ENCODE measurements at places on chromosomes 12 and 14. TPM values are rescaled to one million over a fixed set of nuclear protein-coding genes. Genes with fewer than 3 reads are reported as not detected.
A peak's percentile ranks its signal among the peaks of the same experiment; 100 is the strongest.

The GUCY2C gene
- total RNA-seq = not detected

The CLEC4E gene
- 5.6 TPM for total RNA-seq

The KLHL33 gene
- 1.3 TPM for total RNA-seq

- DNase-seq = no peak
Measured at GRCh38 chr12:31736472-31736871, 7.7 kb upstream of the AMN1 start.

DNA sequence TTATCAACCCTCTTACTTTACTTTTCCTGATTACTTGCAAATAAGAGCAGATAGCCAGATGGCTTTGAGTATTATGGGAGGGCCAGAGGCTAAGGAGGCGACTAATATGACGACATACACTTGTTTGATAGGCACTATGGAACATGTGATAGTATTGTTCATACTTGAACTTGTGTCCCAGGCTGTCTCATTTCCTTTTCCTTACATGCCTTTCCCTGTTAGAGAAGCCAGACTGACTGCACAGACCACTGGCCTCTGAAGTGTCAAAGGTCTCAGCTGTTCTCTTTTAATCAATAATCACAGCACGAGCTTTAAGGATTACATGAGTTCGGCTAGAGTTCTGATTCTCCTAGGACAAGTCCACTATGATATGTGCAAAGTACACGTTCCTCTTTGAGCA, 326.0 kb downstream of the PRKD1 start:
- DNase-seq = no peak

- no peak for DNase-seq
Measured at GRCh38 chr12:18718462-18718861, 19.4 kb downstream of the PLCZ1 start.

GRCh38 chr12:129825316-129825715, 78.5 kb downstream of the TMEM132D start:
- DNase-seq = no peak

DNA sequence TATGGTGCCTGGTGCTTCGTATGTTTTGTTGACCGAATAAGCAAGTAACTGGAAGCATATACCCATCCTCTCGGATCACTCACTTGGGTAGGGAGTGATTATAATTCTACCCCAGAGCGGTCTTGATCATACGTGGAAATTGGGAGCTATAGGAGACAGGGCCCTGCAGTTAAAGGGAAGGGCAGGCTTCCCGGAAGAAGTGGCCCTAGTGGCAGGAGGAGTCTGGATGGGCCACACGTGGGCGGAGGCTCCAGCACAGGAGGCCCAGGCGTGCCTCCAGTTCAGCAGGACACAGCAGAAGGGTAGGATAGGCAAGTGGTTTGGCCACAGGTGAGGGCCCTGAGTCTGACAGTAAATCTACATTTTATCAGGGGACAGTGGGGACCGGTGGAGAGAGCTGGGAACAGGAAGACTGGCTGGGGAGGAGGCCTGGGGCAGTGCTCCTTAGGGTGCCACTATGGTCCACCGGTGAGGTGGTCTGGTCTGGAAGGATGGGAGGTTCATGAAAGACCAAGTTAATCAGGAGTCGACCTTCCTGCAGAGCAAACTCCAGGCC, 23.5 kb upstream of the YY1 start:
- DNase-seq = no peak

GRCh38 chr12:115700081-115700480, 577.4 kb downstream of the MED13L start:
- no peak for DNase-seq

- DNase-seq = no peak
Measured at GRCh38 chr14:89409961-89410360, 7.1 kb downstream of the FOXN3 start.

GRCh38 chr12:19778172-19778571, 338.9 kb downstream of the AEBP2 start:
- DNase-seq = no peak

- no peak for DNase-seq
Measured at GRCh38 chr14:93549595-93549994, 118.9 kb downstream of the UNC79 start.

The GNB3 gene
- 13.7 TPM for total RNA-seq

- DNase-seq = no peak
Measured at GRCh38 chr12:20050221-20050620, 318.1 kb upstream of the PDE3A start.

DNA sequence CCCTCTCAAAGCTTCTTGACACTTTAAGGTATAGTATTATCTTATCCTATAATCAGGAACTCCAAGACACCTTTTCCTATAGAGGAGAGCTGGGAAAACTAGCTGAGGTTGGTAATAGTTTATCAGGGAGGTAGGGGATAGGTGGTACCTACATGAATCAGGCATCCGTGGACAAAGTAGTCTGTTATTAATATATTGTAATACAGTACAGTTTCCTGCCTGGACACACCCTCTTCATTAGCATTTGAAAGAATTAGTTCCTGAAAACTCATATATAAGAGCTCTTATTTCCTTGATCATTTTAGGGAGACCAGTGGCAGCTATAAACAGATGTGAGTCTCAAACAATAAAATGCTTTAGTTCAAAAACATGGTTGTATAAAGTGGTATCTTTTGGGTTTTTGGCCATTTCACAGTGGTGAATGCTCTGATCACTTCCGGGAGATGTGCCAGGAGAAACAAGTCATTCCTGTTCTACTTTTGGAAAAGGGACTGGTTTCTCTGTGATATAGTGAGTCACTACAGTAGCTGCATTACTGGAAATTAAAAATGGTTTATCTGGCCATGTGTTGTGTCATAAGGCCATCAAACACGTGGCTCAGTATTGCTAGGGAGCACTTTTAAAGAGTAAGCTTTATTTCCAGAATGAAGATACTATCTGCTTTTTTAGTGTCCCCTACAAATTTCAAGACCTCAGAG, 98.1 kb downstream of the KLRB1 start:
- DNase-seq = no peak

The MIP gene
- not detected for total RNA-seq

The ZFYVE1 gene
- 14.2 TPM for total RNA-seq

- no peak for DNase-seq
Measured at GRCh38 chr12:30755395-30755762, 628 bp upstream of the CAPRIN2 start.

The LMNTD1 gene
- not detected for total RNA-seq

GRCh38 chr12:131621701-131622421, 89.0 kb upstream of the SFSWAP start:
- DNase-seq = no peak

The ABCC9 gene
- total RNA-seq = 157 TPM

DNA sequence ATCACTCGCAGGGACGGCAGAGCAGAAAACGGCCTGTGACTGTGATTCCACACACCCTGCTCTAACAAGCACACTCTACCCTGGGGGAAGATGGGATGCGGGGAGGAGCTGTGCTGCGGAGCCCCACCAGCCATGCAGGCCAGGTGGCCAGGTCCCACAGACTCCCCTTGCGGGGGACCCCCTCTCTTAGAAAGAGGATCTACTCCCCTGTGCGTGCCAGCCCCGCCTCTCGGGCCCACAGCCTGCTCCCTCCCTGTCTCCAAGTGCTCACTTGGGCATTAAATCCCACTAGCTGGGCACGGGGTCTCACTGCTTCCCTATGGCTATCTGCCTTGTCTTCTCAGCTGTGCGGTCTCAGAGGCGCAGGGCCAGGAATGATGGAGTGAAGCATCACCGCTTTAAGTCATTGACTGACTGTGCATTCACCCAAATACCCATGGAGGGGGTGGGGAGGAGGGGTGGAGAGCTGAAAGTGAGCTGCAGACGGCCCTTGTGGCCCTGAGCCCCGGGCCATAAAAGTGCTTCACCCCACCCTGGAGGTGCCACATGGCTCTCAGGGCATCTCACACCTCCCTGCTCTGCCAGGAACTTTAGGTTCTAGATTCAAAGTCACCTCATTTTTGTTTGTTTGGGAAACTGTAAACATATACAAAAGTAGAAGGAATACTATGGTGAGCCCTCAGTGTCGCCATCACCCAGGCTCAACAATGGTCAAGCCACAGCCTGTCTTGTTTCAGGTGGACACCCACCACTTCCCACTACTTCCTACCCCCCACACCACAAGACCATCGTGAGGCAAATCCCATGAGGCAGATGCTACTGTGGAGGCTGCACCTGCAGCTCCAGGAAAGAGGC, 9.4 kb downstream of the STX2 start:
- DNase-seq = no peak

DNA sequence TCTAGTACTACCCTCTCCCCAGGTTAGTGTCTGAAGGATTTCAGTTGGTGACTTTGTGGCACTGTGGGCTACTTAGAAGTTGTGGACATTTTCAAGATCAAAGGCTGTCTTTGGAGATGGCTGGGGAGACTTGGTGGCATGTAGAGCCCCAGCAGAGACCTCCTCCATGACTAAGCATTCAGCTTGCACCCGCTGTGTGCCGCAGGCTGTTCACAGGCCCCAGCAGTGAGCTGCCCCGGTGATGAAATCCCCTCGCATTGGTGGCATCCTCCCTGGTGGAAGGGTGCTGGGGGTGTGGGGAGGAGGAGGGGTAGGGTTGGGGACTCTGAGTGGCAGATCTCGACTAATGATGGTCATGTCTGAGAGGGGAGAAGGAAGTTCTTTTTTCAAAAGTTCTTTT, 173.9 kb downstream of the TSPAN9 start:
- no peak for DNase-seq

GRCh38 chr14:55592436-55592835, 12.4 kb downstream of the KTN1 start:
- no peak for DNase-seq

GRCh38 chr12:122026706-122027333, 5.1 kb downstream of the BCL7A start:
- no peak for DNase-seq

The KRT6A gene
- not detected for total RNA-seq

GRCh38 chr12:12582895-12583303, 20.2 kb upstream of the DUSP16 start:
- no peak for DNase-seq

GRCh38 chr12:124379938-124380754, 85.3 kb downstream of the RFLNA start:
- peak; percentile 96 for DNase-seq

DNA sequence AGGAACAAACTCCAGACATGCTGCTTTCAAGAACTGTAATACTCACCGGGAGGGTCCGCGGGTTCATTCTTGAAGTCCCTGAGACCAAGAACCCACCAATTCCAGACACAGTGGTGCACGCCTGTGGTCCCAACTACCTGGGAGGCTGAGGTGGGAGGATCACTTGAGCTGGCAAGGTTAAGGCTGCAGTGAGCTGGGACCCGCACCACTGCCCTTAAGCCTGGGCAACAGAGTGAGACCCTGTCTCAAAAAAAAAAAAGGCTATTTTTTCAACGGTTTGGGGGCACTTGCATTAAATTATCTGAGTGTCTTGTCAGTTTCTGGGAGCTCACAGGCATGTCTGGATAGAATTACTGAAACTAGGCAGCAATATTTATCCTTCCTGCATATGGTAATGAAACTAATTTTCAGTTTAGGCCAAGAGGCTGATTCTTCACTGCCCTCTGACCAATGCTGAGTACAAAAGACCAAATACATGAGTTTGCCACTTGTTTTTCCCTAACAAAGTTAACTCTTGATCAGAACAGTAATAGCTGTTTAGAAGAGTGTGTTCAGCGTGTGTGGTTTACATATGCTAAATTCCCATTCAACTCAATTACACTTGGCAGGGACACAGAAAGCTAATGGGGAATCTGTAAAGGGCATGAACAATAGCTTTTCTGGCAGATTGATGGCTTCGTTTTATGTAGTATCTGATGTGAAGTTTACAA, 65.8 kb upstream of the RASSF3 start:
- no peak for DNase-seq

The ZC2HC1C gene
- 2.0 TPM for total RNA-seq

GRCh38 chr14:51554339-51554920, 97.3 kb upstream of the FRMD6 start:
- DNase-seq = no peak

- no peak for DNase-seq
Measured at GRCh38 chr12:122057769-122058168, 20.8 kb upstream of the MLXIP start.

DNA sequence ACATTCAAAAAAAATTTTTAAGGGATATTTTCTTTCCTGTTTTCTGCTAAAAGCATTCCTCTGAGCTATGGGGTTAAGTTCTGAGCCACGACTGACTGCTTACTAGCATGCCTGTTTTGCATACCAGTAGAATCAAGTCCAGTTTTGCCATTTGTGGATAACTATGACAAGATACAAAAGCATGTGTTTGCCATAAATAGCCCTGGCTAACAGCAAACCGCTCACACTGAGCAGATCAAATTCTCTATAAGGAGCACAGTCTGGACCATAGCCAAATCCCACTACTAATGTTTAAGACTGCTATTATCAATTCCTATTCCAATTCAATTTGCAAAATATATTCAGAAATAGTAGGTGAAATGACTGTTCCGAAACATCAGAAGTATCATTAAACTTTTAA, 3.2 kb downstream of the CFL2 start:
- no peak for DNase-seq

The GPR84 gene
- total RNA-seq = 1.9 TPM

DNA sequence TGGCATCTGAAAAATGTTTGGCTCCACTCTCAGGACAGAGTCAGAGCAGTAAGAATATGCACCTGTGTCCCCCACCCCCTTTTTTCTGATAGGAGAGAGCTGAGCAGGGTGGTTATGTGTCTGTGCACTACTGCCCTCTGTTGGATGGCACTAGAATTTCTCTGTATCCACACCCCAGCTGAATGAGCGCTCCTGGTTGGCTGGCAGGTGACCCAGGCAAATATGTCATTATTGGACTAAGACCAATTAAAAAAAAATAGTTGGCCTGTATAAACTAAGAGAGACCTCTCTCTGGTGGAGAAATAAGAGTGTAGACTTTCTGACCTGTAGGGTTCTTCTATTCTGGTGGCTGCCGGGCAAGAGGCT, 107.0 kb downstream of the PTCSC3 start:
- DNase-seq = no peak

- DNase-seq = no peak
Measured at GRCh38 chr12:124046456-124046740, 73.4 kb downstream of the ZNF664 start.

DNA sequence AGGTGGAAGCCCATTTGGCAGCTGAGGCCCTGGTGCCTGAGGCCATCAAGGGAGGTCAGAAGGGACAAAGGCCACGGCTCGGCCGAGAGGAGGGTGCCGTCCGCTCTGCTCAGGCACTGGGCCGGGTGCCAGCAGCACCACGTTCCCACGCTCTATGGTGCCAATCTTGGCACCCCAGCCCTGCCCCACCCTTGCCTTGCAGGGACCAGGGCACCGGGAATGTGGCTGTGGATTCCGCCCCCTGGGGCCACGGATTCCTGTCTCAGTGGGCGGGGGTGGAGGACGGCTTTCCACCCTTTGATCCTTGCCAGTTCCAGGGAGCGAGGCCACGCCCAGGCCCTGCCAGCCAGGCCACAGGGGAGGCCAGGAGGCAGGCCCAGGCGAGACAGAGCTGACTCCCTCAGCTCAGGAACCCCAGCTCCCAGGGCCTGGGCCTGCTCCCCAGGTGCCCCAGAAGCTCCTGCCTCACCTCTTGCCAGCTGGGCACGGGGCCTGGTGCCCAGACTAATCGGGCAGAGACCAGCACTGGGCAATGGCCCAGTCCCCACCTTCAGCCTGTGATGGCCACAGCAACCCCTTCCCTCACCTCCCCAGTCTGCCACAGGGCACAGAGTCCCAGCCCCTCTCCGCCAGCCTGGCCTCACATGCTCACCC, 26.4 kb upstream of the GPR132 start:
- peak; percentile 94 for DNase-seq

GRCh38 chr12:45730348-45731189, 1.1 kb downstream of the ARID2 start:
- DNase-seq = peak; percentile 80

The SLC10A1 gene
- total RNA-seq = not detected

The SH2B3 gene
- total RNA-seq = 34.4 TPM

Data from aorta (tissue), 5 donors.